ENCODE measurements at places on chromosomes 5 and 9.

- peak; percentile 70 for DNase-seq
Observed at GRCh38 chr5:57174128-57174889, 450 bp downstream of the GPBP1 start.

DNA sequence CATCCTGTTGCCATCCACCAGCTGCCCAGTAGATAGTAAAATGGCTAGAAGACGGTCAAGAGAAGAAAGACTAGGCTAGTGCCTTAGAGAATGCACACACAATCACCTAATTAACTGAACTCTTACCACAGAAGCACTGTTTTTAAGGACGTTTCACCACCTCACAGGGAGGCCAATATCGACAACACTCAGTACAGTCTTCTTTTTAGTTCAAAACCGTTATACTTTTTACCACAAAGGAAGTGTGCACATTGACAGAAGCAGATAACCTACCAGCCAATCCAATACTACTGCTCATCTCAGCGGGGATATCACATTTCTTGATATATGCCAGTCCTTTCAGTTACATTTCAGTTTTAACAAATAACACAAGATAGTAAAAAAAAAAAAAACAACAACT, 122.3 kb downstream of the GNAQ start:
- no peak for DNase-seq

DNA sequence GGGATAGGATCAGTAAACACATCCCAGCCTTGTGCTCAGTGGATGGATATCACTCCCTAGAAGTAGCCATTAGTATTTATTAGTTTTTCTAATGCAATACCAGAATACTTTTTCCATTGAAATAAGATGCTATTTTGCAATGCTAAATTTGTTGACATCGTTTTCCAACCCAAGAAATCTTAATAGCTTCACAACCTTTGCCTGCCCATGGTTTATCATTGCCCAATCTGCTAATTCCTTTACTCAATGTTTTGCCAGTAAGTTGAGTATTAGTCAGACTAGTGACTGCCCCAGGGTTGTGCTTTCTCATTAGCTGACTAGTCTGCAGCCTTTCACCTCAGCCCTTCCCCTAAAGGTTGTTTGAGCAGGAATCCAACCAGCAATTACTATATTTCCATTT, 62.9 kb downstream of the NREP start:
- DNase-seq = no peak

- DNase-seq = no peak
Observed at GRCh38 chr5:10674582-10674981, 86.5 kb downstream of the DAP start.

DNA sequence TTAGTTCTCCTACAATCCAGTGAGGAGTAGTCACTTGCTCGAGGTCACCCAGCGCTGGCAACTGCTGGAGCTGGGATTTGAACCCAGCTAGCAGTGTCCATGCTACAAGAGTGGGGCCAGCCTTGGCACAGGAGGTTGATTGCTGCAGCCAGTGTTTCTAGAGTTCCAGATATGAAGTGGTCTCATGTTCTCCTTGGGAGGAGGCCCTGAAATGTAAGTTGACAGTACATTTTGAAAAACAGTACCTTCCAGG, 802 bp downstream of the CCDC107 start:
- DNase-seq = no peak

- no peak for DNase-seq
Observed at GRCh38 chr9:127520941-127521918, 69.9 kb downstream of the LRSAM1 start.
